Activated CD4-positive, CD25-positive, alpha-beta regulatory T cell treated with anti-CD3 and anti-CD28 coated beads, Interleukin-2, amount 50 U/mL, for 24 hours (primary cell): ENCODE measurements at places on chromosomes 3 and 15.

DNA sequence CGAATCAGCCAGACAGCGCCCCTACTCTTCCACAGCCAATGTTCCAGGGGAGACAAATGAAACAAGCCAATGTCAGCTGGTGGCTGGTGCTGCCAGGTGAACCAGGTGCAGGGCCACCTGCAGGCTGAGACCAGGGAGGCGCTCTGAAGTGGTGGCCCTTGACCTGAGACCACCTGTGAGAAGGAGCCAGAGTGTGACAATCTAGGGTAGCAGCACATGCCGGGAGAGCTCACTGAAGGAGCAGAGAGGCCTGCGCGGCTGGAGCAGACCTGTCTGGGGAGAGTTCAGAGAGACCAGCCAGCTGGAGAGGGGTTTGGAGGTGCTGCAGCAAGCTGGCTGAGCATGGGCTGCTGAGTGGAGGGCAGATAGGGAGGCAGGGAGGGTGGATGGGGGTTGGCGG lies 693 bp upstream of the STAB1 start:
- no peak for ATAC-seq

DNA sequence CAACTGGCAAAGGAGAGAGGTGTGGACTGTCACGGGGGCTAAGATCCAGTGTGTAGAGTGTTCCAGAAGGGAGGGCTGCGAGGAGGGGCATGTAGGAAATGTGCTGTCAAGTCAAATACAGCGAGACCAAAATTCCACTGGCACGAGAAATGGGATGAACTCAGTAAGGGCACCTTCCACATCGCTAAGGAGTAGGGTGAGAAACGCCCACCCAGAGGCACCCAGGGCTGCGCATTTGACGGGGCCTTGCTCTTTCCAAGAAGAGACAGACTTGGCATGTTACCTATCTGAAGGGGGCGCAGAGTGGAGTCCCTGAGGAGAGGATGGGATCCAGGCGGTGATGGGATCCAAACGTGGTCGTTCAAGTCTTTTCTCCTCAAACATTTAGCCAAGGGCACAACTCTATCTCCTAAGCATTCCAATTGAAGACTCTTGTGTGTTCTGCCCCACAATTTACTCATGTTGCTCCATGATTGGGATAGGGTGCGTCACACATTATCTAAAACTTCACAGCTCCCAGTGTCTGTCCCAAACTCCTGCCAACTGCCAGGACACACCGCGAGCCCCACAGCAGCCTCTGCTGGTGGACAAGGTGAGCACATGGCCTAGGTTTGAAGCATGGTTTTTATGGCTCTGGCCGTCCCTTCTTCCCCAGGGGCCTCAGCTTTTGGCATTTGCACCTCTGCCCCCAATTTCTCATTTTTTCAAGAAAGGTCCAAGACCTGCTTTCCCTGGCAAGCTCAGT lies 7.6 kb downstream of the SELENOS start:
- no peak for ATAC-seq

GRCh38 chr3:125684199-125684598 lies 88.9 kb upstream of the OSBPL11 start:
- no peak for ATAC-seq

DNA sequence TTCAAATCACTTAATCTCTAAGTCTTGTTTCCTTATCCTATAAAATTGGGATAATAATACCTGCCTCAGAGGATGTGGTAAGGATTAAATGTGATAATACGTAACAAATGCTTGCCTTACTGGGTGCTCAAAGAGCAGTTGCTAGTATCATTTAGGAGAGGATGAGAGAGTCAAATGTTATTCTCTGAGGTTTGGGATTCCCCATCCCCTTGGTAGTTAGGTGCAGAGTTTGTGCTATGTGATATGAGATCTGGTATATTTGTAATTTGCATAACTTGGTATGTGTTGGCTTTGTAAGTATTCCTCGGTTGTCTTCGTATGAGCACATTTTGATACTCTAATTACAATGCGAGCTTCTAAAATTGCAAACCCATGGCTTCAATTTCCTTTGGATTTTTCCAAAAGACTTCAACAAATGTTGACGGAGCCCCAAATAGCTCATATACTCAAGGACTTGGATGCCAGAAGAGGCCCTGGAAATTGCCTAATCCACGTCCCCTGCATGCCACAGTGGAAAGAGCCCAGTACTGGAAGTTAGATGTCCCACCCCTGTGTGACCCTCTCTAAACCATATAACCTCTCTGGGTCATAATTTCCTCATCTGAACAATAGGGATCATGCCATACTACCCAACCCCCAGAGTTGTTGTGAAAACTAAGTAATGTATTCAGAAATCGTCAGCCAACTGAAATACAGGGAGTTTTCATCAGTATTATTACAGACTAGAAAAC lies 85.0 kb downstream of the FBN1 start:
- no peak for ATAC-seq

DNA sequence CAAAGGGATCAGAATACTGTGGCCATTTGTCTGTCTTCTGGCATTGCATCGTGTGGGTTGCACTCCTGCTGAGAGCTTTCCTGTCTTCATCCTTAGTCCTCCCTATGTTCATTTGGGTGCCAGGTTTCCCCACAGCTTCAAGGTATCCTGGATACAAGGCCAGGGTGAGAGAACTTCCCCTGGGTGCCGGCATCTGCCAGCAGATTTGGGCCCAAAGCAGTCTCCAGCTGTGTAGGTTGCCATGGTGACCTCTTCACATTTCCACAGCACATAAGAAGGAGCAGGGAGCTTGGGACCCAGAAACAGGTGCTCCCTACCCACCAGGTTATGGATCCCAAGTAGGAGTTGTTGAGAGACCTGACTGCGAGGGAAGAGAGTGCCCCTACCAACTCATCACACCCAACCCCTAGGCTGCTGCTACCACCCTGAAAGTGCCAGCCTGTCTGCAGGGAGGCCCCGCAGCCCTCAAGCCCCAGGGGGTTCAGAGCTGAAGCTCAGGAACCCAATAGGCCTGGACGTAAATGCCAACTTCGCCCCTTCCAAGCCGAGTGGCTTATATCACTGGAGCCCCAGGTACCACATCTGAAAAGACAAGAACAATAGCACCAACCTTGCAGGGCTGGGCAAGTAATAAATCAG lies 19.9 kb downstream of the TTC21A start:
- ATAC-seq: no peak

DNA sequence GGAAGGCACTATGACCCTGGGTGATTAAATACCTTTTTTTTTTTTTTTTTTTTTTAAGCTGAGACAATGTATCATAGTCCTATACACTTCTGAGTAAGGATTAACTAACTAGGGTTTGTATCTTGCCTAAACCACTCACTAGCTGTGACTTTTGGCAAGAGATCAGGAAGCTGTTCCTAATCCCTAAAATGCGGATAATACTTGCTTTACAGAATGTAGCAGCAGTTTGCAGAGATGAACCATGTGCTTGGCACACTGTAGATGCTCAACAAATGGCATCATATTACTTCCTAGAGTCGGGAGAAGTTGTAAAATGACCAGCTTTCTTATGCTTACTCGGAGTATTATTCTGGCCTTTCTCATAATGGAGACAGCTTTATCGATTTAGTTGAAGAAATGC lies 25.6 kb upstream of the PYGO1 start:
- ATAC-seq: no peak

GRCh38 chr3:12929801-12930200 lies 88.4 kb upstream of the RPL32 start:
- ATAC-seq: peak; percentile 67

GRCh38 chr3:184825121-184825820 lies 13.3 kb downstream of the VPS8 start:
- no peak for ATAC-seq

GRCh38 chr15:86115145-86115801 lies 35.6 kb downstream of the AGBL1 start:
- no peak for ATAC-seq

DNA sequence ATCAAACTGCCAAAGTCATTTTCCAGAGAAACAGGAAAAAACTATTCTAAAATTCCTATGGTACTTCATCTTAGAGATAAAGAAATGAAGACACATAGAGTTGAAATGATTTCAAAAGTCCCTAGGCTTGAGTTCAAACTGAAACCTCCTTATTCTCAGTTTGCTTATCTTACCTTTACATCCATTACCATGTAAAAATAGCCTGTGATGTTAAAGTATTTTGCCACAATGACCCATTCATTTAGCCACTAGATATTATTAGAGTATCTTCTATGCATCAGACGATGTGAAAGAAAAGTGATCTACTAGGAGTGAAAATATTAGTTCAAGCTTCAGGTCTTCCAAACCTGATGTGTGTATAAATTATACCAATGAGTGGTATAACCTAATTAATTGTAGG lies 55.1 kb upstream of the TTC14 start:
- no peak for ATAC-seq

DNA sequence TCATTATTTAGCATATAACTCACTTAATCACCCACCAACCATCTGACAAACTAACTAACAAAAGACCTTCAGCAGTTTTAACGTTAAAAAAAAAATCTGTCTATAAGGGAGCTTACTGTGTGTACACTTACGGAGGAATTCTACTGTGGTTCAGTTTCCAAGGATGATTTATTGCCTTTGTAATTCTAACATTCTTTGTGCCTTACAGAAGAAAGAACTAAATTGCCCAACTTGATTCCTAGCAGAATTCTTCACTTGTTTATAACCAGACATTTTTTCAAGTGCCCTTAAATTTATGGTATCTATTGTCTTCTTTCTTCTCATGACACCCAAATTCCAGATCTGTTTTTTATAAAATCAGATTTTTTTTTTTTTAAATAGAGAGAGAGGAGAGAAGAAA lies 119.7 kb upstream of the IGSF10 start:
- ATAC-seq: no peak

GRCh38 chr15:68311859-68312557 lies 34.5 kb downstream of the FEM1B start:
- ATAC-seq: no peak

- ATAC-seq: peak; percentile 53
Observed at GRCh38 chr3:108420926-108421325, 89.5 kb downstream of the MYH15 start.

DNA sequence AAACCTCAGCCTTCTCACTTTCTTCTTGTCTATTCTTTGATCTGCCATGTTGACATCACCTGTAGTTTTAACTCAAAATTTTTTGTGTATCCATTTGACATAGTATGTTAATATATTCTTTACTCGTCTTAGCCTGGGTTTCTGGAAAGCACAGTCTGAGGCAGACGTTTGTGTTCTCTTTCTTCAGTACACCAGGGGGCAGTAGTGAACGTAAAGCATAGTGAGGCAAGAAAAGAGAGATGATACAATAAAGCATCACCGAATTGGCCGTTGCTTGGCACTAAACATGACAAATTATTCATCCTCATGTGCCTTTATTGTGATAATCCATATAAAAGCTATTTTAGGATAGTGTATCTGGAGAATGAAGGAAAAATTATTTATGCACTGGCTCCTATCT lies 141.0 kb upstream of the MYRIP start:
- peak; percentile 36 for ATAC-seq

DNA sequence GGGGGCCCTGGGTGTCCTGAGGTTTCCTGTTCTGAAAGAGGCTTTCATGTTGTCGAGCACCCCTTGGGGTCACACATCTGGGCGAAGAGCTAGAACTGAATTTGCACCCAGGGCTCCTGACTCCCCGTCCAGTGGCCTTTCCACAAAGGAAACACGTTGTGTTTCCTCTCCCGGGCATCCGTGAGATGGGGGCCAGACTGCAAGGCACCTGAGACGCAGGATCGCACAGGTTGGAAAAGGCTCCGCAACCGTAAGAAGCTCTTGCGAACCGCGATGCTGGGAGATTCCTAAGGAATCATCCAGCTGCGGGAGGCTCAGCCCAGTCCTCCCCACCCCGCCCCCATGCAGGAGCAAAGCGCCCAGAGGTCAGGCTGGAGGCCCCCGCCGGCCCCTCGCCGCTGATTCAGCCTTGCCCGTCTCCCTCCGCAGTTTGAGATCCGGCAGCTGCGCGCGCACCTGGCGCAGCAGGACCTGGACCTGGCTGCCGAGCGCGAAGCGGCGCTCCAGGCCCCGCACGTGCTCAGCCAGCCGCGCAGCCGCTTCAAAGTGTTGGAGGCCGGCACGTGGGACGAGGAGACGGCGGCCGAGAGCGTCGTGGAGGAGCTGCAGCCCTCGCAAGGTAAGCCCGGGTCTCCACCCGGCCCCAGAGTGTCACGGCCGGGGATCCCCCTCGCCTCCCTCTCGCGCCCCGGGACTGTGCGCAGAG lies 119.6 kb downstream of the ETFA start:
- ATAC-seq: no peak

GRCh38 chr3:26437678-26438077 lies 184.9 kb upstream of the LRRC3B start:
- ATAC-seq: no peak

- ATAC-seq: peak; percentile 51
Observed at GRCh38 chr3:177284383-177284881, 87.2 kb upstream of the TBL1XR1 start.

DNA sequence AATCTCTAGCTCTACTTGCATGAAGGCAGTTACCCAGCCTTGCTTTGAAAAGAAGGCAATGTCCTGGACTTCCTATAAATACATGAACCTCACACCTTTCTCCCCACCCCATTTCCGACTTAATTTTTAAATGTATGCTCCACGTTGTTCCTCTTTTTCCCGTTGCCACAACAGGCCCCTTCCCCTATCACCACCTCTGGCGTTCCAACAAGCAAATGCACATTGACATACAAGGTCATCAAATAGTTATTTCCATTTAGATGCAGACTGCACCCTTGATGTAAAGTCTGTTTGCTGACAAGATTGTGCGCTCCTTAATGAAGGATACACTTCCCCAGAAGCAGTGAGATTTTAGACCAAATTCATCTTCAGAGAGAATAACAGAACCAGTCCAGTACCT lies 260.7 kb upstream of the UMPS start:
- no peak for ATAC-seq

- ATAC-seq: no peak
Observed at GRCh38 chr3:73365756-73366397, 258.9 kb downstream of the PDZRN3 start.

DNA sequence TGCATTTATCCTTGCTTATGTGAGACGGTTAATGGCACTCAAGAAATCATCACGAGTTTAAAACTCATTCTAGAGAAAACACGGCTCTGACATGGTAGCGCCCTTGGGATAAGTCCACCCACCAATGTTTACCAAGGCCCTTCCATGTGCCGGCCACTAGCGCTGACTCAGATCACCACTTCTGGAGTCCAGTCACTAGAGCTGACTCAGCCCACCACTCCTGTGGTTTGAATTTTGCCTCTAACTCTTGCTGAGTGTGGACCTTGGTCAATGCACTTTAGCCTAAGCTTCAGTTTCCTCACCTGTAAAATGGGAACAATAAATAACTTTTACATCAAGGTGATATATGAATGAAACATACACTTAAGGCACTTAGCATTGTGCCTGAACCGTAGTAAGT lies 358.4 kb upstream of the PROK2 start:
- ATAC-seq: no peak

GRCh38 chr15:71678191-71678590 lies 132.2 kb upstream of the NR2E3 start:
- ATAC-seq: no peak

- ATAC-seq: no peak
Observed at GRCh38 chr15:42156243-42156922, at the start of gene PLA2G4F. Gene PLA2G4F (minus strand): TSS chr15:42156636. CDS start chr15:42156549, 87 bp downstream.

GRCh38 chr3:155805204-155805801 lies 775 bp downstream of the C3orf33 start:
- peak; percentile 52 for ATAC-seq

- ATAC-seq: peak; percentile 73
Observed at GRCh38 chr15:65212097-65212496, 824 bp upstream of the CILP start.

GRCh38 chr3:159586571-159587202 lies 401.9 kb upstream of the IL12A start:
- no peak for ATAC-seq

GRCh38 chr3:174767406-174767805 lies 91.7 kb upstream of the NAALADL2 start:
- no peak for ATAC-seq

GRCh38 chr3:184480831-184481230 lies 80.8 kb upstream of the EPHB3 start:
- no peak for ATAC-seq
